GM04503 (cell line): ENCODE measurements at places on chromosomes 2 and 18.

GRCh38 chr2:165757906-165758675, 36.0 kb downstream of the GALNT3 start:
- DNase-seq: no peak

GRCh38 chr2:37372000-37372399, 27.6 kb downstream of the QPCT start:
- DNase-seq: no peak

GRCh38 chr2:46000660-46001059, 296.5 kb upstream of the EPAS1 start:
- DNase-seq: no peak

DNA sequence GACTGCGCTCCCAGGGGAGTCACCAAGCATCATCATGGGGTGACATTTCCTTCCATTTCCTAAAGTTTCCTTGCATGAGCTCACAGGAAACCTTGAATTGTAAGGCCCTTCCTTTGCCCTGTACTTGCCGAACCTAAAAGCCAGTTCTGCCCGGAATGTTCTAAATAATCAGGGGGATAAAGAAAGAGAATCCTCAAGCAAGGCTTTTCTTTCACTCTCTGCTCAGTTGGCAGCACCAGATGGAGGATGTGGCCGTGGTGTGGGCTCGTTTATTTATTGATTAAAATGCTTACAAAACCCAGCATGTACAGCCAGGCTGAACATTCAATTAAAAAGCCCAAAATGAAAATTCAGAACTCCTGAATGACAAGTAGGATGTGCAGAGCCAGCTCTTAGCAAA, 170.5 kb downstream of the SH3RF3 start:
- DNase-seq: no peak

- no peak for DNase-seq
Observed at GRCh38 chr2:218291318-218292047, 820 bp downstream of the TMBIM1 start.

- no peak for DNase-seq
Observed at GRCh38 chr2:74233648-74234047, 35.2 kb downstream of the MTHFD2 start.

- DNase-seq: no peak
Observed at GRCh38 chr18:46680784-46681695, 24.0 kb upstream of the LOXHD1 start.

DNA sequence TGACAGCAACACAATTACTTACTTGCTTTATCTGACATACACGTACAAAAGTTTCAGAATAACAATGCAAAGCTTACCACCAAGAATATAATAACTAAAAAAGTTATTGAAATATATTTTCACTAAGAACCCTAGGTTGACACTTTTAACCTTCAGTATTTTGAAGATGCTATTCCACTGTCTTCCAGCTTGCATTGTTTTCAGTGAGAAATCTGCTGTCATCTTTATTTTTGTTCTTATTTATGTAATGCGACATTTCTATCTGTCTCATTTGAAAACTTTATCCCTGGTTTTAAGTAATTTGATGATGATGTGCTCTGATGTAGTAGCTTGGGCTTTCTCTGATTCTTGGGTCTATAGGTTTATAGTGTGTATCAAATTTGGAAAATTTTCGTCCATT, 165.0 kb upstream of the SMIM21 start:
- DNase-seq: no peak

DNA sequence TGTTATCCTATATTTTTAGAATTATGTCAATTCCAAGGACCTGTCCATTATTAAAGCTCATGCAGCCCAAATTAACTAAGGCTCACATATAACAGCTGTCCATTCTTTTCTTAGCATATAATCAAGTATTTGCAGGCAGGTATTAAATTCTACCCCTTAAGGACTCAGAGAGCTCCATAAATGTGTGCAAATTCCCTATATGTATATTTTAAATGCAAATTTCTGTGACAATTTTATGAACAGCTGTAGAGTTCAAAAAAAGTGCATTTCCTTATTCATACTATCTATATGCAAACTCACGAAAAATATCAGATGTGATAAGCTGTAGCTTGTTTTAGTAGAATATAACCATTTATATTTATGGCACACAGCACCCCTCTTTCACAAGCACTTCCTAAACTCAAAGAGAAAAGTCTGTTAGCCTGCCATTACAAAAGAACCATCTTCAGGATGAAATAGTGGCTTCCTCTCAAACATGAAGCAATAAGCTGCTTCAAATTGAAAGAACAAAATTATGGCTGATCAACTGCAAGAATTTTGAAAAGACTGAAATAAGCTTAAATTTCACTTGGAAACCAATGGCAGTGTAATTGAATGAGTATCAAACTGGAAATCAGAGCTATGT, 155.0 kb upstream of the REG3G start:
- DNase-seq: no peak

DNA sequence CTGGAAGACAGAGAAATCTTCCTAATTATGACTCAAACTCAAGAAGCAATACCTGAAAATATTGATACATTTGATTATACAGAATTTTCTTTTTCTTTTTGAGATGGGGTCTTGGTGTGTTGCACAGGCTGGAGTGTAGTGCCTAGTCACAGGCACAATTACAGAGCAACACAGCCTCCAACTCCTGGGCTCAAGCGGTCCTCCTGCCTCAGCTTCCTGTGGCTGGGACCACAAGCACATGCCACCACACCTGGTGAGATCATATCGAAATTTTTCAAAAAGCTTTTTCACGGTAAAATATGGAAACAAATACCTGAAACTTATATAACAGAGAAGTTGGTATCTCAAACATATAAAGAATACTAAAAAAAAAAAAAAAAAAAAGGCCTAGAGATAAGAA, 27.9 kb downstream of the TGFBRAP1 start:
- no peak for DNase-seq

DNA sequence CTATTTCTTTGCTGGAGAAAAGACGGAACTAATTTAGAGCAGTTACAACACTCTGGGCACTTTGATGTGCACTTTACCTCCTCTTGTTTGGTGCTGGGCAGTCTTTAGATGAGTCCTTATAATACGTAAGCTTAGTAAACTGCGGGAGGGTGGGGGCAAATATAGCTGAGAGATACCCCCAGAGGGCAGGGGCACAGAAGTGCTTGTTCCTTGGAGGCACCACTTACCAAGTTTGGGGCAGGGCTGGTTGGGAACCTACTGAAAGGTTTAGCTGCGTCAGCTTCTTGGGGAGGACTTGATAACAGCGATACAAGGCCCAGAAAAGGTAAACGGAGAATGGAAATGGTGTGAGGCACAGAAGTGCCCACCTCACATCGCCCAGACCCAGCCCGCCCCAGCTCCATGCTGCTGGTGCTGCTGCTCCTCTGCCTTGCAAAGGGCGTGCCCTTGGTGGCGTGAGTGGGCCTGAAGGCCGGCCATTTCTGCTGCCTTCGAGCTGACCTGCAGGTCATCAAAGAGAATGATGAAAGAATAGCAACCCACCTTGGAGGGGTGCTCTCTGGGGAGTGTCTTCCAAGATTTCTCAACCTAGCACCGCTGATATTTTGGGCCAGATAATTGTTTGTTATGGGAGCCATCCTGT, 128.2 kb upstream of the EML6 start:
- DNase-seq: no peak
